ENCODE measurements at places on chromosomes 2 and 18. TPM values are rescaled to one million over a fixed set of nuclear protein-coding genes. Genes with fewer than 3 reads are reported as not detected.
A peak's percentile ranks its signal among the peaks of the same experiment; 100 is the strongest.

GRCh38 chr18:56509656-56510055, 128.7 kb downstream of the TXNL1 start:
- DNase-seq: no peak

GRCh38 chr2:142254031-142254430, 123.2 kb upstream of the LRP1B start:
- DNase-seq: no peak

GRCh38 chr2:88837511-88838160, 146.2 kb downstream of the RPIA start:
- DNase-seq: no peak

GRCh38 chr18:961644-962355, 57.1 kb downstream of the ADCYAP1 start:
- DNase-seq: peak; percentile 14

Gene LOXHD1
- 1.2 TPM for polyA plus RNA-seq

- DNase-seq: no peak
Measured at GRCh38 chr18:65352186-65352585, 398.6 kb upstream of the CDH7 start.

GRCh38 chr2:160279813-160280465, 79.9 kb upstream of the ITGB6 start:
- no peak for DNase-seq

GRCh38 chr2:110931648-110932047, 189.1 kb upstream of the BCL2L11 start:
- no peak for DNase-seq

Gene IAH1
- polyA plus RNA-seq: 61.8 TPM

Gene MALL
- polyA plus RNA-seq: 3.4 TPM

DNA sequence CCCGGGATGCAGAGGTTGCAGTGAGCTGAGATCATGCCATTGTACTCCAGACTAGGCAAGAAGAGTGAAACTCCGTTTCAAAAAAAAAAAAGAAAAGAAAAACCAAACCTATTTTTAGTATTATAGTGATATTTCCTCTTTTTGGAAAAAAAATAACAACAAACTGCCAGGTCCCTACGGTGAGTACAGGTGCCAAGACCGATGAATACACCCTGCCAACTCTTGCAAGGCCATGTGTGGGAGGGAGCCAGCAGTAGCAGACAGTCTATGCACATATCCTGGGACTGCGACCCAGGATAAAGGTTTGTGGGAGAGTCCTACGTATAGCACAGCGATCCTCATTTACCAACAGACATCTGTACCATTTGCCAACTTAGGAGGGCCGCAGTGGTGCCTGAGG, 69.6 kb upstream of the DNMT3A start:
- peak; percentile 13 for DNase-seq

Gene DYSF
- 12.3 TPM for polyA plus RNA-seq

GRCh38 chr2:65425276-65425675, 7.1 kb downstream of the SPRED2 start:
- no peak for DNase-seq

DNA sequence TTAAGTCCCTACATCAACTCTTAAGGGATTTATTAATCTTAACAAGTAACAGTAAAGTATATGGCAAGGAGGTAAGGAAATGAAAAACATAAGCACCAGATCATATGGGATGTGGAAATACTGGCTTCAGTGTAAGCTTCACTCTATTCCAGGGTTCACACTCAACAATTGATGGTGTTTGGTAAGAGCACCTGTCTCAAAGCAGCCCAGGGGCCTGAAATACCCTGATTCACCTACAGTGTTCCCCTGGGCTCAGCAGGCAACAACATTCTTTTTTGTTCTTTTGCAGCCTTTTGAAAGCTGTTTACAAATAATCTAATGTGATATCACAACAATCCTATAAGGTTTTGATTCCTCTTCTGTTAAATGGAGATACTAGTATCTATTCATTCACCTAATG, 1.2 kb upstream of the MLPH start:
- DNase-seq: no peak

Gene UGT1A9
- not detected for polyA plus RNA-seq

DNA sequence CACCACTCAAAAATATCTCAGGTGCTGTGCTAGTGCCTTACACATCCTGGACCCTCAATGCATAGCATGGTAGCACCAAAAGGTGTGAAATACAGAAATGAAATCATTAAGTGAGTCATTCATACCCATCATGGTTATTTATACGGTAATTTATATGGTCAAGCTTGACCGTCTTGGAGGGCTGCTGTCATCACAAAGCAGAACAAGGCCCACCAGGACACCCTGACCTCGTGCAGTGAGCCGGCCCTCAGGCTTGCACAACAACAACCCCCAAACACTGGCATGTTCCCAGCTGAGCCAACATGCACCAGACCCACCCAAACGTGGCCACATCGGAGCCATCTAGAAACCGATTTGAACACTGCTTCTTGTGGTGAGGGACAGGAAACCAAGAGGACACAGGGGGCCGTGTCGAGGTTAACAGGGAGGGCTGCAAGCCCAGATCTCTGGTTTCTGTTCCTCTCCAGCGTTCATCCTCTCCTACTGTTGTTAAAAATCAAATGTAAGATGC, 378.5 kb upstream of the ID2 start:
- DNase-seq: no peak

DNA sequence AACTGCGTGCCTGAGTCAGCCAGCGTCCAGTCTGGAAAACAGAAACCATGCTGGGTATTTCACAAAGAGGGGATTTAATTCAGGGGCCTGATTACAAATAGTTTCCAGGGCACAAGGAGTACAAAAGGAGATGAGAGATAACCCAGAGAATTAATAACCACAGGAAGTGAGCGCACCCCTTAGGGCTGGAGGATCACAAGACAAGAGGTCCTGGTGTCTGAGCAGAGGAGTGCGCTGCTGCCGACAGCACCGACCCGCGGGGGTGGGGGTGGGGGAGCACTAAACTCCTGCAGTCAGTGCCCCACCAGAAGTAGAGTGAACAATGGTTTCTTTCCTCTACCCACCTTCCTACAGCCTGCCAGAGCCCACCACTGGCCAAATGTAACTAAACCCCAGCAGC, 20.8 kb upstream of the MAL start:
- no peak for DNase-seq

Gene SLC4A5
- polyA plus RNA-seq: 1.4 TPM

All from ovary (tissue), 10 donors.